ENCODE measurements at places on chromosomes 13 and 19.
A peak's percentile ranks its signal among the peaks of the same experiment; 100 is the strongest.

DNA sequence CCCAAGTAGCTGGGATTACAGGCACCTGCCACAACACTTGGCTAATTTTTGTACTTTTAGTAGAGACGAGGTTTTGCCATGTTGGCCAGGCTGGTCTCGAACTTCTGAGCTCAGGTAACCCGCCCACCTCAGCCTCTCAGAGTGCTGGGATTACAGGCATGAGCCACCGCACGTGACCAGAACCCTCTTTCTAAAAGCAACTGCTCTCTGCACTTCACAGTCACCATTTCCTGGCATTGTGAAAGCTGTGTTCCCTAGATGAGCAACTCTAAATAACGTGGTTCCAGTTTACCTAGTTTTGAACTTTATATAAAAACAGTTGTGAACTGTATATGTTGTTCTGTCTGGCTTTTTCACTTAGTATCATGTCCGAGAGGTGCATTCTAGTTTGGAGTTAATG is 152.9 kb downstream of the SIPA1L3 start:
- no peak for DNase-seq

DNA sequence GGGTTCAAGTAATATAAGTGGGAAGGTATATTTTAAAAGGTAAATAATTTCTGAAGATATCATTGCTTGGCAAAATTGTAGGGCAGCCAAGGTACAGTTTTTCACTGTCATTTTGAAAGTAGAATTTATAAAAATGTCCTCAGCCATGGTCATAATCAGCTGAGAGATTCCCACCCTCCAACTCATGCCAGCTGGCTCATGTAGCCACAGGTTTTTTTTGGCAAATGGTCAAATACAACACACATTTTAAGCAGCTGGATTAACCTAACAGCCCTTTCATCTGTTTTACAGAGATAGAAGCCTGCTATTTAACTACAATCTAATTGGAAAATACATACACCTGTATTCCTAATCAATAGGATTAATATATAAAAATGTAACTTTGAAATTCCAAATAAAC is 619.2 kb upstream of the SGCG start:
- DNase-seq: no peak

GRCh38 chr13:95411428-95412040 is 110.3 kb upstream of the ABCC4 start:
- no peak for DNase-seq

DNA sequence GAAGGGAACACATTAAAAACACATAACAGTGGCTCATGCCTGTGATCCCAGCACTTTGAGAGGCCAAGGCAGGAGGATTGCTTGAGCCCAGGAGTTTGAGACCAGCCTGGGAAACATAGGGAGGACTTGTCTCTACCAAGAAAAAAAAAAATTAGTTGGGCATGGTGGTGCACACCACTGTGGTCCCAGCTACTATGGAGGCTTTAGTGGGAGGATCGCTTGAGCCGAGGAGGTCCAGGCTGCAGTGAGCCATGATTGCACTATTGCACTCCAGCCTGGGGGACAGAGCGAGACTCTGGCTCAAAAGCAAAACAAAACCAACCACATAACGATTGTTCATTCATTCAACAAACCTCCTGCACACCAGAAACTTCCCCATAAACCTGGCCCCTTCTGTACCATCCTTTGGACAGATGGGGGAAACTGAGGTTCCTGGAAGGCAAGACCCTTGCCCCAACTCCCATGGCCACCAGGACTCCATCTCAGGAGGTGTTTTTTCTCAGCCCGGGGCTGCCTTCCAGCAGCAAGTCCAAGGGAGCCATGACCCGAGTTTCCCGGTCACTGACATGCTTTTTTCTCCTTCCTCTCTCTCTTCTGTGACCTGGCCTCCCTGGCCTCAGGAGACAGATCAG is 4.3 kb downstream of the FOSB start:
- peak; percentile 72 for DNase-seq

DNA sequence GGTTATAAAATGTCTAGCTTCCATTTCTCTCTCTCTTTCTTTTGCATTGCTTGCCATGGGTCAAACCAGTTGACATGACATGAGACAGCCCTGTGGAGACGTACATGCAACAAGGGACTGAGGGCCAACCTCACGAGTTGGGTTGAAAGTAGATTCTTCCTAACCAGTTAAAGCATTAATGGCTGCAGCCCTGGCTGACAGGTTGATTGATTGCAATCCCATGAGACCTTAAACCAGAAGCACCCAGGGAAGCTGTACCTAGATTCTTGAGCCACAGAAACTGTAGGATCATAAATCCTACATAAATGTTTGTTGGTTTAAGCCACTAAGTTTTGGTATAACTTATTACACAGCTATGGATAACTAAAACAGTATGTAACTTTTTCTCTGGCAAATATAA is 373.8 kb downstream of the DACH1 start:
- DNase-seq: no peak

- peak; percentile 28 for DNase-seq
Observed at GRCh38 chr19:29503140-29503758, 22.5 kb upstream of the VSTM2B start.

GRCh38 chr13:39597838-39598237 is 5.2 kb downstream of the LHFPL6 start:
- DNase-seq: no peak

DNA sequence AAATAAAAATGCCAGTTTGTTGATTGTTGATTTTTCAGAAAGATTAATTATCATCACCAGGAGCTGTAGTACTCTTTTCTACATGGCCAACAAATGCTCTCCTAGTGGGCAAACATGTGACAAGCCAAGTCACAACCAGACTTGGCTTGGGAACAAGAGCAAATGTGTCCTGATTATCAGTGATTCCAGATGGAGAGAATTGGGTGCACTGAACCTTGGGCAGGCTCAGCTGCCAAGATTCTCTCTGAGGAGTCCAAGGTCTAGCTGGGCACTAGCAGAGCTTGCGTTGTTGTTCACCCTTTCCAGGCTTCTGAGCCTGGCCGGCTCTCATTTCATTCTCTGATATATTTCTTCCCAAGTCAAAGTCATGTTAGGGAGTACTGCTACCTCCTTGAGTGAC is 27.3 kb upstream of the GPI start:
- peak; percentile 9 for DNase-seq

DNA sequence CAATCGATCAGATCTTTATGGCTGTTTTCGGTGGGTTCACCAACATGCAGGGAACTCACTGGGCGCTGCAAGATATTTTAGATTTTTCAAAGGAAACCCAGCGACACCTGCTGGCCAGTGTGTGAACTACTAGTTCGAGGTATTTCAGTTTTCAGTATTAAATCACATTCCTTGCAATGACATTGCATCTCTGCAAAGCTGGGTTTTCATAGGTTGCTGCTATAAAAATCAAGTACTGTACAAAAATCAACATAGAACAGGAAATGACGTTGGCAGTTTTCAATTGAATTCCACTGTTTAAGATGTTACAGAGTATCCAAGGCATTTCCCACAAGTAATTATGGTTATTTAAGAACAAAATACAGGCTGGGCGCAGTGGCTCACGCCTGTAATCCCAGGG is 17.6 kb downstream of the LIG1 start:
- DNase-seq: peak; percentile 90

GRCh38 chr19:29771708-29772414 is 39.9 kb upstream of the CCNE1 start:
- peak; percentile 67 for DNase-seq

DNA sequence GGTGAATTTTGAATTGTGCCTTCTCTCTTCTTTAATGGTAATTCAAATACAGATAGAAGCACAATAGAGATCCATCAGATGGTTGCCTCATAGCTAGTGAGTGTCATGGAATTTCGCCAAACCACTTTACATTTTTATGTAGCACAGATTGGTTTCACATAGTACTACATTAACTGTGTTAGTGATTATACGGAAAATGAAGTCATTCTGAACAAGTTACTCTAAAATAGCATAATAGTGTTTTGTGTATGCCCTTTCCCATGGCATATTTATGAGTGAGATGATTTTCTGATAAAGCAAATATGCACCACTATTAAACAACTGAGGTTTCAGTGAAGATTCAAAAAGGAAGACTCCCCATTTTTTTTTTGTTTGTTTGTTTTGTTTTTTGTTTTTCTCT is 1623.5 kb downstream of the PCDH9 start:
- no peak for DNase-seq

- DNase-seq: no peak
Observed at GRCh38 chr13:70339738-70340137, 231.5 kb upstream of the KLHL1 start.

- no peak for DNase-seq
Observed at GRCh38 chr13:110458017-110458416, 103.5 kb downstream of the RAB20 start.

- DNase-seq: no peak
Observed at GRCh38 chr19:7657131-7657751, 11.6 kb upstream of the RETN start.

DNA sequence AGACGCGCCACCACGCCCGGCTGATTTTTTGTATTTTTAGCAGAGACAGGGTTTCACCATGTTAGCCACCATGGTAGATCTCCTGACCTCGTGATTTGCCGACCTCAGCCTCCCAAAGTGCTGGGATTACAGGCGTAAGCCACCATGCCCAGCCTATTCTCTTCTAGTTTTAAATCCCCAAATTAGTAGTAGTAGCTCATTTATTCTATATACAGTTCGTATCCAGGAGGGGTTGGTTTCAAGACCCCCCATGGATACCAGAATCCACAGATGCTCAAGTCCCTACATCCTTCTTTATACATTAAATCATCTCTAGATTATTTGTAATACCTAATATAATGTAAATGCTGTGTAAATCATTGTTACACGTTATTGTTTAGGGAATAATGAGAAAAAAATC is 2.0 kb downstream of the ZNF568 start:
- no peak for DNase-seq

DNA sequence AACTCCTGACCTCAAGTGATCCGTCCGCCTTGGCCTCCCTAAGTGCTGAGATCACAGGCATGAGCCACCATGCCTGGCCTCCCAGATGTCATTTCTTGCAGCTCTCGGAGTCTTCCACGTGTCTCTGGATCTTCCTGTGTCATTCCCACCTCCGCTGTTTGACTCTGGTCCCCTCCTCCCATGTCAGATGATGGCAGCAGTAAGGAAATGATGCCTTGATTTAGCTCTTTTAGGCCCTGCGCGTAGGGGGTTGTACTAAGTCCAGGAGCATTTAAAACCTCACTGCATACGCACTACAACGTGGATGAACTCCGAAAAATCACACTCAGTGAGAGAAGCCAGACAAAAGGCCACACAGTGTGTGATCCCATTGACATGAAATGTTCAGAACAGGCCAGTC is 113.1 kb downstream of the GNG7 start:
- peak; percentile 30 for DNase-seq
